ENCODE measurements at places on chromosomes 3 and 15.

GRCh38 chr3:38026856-38027255, 2.6 kb downstream of the PLCD1 start:
- no peak for DNase-seq

- no peak for DNase-seq
Measured at GRCh38 chr3:68059628-68060152, 405.3 kb upstream of the SUCLG2 start.

DNA sequence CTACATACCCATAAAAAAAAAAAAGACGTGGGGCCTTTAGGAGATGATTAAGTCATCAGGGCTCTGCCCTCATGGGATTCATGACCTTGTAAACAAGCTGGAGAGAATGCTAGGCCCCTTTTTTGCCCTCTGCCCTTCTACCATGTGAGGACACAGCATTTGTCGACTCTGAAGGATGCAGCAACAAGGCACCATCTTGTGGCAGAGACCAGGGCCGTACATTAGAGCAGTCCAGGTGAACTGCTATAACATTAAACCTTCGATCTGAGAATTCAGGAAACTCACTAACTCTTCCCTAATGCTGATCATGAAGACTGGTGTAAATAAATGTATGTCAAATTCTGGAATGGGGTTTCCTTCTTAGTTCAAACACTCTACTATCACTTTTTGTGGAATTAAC, 30.7 kb upstream of the SIAH2 start:
- DNase-seq = no peak

DNA sequence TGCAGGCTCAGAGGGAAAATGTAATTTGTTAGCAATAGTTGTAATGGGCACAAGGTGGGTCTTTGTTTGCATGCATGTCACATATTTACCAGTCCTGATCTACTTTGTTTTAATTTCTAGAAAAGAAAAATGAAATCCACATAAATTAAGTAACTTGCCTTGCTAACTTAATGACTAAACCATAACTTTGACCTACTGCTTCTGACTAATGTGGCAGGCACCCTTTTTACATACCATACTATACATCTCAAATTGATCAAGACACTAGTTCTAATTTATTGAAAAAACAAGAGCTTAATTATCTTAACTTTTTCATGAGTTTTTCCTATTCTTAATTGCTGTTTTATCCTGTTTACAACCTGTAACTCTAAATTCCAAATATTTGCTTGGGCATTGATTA, 93.2 kb downstream of the ATP11B start:
- DNase-seq = no peak

DNA sequence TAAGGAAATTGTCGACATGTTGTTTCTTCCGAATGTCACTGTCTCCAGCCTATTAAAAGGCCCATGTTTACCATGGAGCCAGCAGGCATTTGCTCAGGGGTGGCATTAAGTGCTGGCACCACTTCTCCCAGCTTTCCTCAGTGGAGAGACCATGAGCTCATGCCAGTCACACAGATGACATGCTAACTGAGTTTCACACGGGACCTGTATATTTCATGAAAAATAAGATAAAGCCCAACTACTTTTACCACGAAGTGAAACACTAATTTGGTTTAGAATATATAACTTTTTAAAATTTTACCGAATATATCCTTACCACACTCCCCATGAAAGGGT, 93.4 kb downstream of the ETFA start:
- DNase-seq = no peak

DNA sequence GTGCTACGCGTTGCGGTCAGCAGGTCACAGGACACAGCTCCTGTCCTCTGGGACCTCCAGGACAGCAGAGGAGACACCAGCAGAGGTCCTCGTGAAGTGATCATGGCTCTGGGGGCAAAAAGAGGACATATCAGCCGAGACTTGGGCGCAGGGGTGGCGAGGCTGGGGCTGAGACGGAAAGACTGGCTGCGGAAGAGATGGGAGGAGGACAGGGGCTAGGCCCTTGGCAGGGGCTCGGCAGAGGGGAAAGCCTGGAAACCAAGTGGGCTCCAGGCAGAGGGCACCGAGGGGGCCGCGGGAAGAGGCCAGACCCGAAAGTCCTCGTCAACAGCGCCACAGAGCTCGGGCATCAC, 4.9 kb upstream of the CFAP100 start:
- DNase-seq = no peak

DNA sequence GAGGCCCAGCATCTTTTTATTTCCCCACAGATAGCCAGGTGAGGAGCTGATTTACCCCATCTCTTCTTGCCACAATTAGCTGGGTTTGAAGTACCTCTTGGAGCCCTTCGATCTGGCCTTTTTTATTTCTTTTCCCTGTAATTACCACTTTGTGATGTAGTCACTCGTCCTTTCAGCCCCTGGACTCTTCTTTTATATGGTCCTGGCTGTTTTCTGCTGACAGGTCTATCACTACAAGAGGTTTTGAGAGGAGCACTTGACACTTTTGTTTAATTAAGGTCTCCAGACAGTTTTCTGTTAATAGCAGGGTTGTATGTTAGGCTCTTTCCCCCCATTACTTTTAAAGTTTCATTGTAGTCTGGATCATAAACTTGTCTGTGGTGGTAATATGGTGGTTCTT, 11.8 kb downstream of the ATXN7 start:
- DNase-seq = no peak

- DNase-seq = peak; percentile 5
Measured at GRCh38 chr3:163056874-163057497, 1560.4 kb downstream of the OTOL1 start.
